ENCODE measurements at places on chromosomes 16 and 17. TPM values are rescaled to one million over a fixed set of nuclear protein-coding genes. Genes with fewer than 3 reads are reported as not detected.
A peak's percentile ranks its signal among the peaks of the same experiment; 100 is the strongest.

GRCh38 chr16:68778551-68779231 is 41.6 kb downstream of the CDH1 start:
- DNase-seq: no peak

GRCh38 chr17:27339836-27340550 is 46.1 kb downstream of the WSB1 start:
- no peak for DNase-seq

DNA sequence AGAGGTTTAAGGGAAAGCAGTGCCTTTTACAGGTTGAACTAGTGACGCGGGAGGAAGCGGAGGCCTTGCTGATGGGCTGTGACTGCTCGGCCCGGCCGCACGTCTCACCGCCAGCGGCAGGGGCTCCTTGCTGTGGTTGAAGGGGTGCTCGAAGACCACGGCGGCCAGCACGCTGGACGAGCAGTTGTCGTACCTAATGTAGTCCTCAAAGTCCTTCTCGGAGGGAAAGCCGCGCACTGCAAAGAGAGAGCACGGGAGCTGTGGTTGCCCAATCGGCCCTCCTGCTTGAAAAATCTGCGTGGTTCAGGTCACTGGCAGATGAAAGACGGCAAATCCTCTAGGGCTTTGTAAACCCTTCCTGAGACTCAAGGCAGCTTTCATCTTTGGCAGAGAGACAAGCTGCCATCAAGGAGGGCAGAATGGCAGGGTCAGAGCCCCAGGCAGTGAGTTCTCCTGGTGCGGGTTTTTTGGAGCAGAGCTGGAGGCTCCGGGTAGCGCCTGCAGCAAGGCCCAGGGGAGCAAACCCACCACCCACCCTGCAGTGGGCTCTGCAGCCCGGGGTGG is 16.1 kb downstream of the ABCA3 start:
- DNase-seq: no peak

- no peak for DNase-seq
These were observed 25.0 kb upstream of the ZNF750 start for GRCh38 chr17:82864713-82865248.

GRCh38 chr17:17139972-17140589 is 66.1 kb downstream of the PLD6 start:
- DNase-seq: no peak

DNA sequence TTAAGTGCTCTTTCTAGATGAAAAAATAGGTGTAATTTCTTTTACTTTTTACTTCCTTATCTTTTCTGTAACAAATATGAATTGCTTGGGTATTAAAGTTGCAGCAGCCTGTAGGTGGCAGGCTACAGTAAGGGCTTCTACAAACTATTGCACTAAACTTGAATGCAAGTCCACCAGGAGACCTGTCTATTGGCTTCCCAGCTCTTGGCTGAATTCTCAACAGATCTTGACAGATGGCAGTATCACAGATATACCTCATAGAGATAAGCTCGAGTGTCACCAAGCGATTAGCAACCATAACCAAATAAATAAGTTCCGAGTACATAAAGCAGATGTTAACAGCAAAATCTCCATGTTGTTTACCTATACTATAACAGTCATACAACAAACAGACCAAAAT is 5.9 kb downstream of the BBS2 start:
- peak; percentile 76 for DNase-seq

DNA sequence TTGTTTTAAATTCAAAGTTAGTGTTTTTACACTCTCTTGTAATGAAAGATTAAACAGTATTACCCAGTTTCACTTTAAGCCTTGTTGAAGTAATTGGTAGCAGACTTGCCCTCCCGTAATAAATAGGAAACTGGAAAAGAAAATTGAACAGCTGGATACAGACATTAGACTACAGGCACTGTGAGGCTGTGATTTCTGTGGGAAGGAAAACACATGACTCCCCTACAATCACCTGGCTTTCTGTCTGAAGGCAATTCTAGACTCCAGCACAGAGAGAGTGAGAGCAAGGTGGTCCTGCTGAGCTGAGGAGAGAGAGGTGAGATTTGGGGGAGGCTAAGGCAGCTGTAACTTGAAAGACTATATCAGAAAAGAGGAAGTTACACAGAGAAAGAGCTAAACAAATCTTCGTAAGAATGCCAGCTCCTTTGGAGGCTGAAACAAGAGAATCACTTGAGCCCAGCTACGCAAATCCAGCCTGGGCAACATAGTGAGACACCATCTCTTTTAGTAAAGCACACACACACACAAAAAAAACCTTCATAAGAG is 57.8 kb upstream of the CDYL2 start:
- DNase-seq: no peak

- no peak for DNase-seq
These were observed 25.3 kb downstream of the SLC47A1 start for GRCh38 chr17:19558946-19559345.

CCT6B gene
- total RNA-seq: 5.0 TPM

DNA sequence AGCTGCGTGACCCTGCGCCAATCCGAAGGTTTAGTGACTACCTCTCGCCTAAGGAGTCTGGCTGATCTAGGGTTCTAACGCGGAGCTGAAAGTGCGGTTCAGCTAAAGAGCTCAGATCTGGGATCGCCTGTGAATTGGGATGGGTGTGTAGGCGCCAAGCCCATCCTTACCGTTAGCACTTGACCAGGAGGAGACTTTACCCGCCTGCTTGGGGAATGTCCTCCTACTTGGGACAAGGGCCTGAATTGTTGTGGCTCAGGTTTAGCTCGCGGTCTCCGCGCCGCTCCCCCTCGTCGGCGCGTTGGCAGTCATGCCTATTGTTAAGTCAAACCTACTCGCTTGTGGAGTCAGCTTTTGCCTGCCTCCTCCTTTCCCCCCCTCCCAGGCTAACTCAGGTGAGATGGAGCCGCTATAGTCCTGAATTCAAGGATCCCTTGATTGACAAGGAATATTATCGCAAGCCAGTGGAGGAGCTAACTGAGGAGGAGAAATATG is 480 bp downstream of the MRPS7 start:
- DNase-seq: no peak

- DNase-seq: no peak
These were observed 53.7 kb downstream of the IL21R start for GRCh38 chr16:27455700-27456099.

RPGRIP1L gene
- total RNA-seq: 11.6 TPM

DNA sequence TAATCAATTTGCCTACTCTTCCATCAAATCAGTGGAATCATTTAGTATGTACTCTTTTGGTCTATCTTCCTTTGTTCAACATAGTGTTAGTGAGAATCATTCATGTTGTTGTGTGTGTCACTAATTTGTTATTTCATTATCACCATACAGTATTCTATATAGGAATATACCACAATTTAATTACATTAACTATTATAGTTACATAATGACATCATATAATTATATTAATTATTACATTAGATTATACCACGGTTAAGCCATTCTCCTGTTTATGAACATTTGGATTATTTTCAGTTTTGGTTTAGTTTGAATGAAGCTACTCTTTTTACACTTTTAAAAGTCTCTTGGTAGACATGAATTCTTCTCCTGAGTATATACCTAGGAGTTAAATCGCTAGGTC is 40.4 kb downstream of the MYO1D start:
- DNase-seq: no peak

PRSS27 gene
- total RNA-seq: 0.35 TPM

DNA sequence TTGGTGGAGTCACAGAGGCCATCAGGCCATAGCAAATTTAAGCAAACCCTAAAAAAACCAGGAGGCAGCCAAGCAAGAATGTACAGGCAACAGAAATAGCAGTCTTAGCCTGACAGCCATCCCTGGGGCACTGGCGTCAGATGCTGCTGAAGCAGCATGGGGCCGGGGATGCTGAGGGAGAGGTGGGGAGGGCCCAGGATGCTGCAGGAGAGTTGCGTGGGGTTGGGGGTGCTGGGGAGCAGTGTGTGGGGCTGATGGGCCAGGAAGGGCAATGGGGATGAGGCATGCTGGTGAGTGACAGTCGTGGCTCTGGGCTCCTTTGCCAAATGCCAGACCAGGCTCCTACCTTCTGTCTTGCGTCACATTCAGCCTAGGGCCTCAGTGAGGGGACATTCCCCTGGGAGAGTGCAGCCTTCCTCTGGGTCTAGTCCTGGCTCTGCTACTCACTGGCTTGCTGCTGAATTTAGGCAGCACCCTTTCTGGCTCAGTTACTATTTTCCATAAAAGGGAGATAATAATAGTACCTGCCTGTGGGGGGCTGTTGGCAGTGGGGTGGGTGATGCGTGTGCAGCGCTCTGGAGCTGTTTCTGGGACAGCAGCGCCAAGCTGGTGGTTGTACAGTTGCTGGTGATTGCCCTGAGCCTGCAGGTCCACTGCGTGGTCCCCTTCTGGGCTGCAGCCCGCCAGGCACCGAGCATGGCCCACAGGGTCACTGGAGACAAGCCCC is 88.1 kb downstream of the AMFR start:
- no peak for DNase-seq

ABCA3 gene
- total RNA-seq: 26.3 TPM

CBX2 gene
- 0.84 TPM for total RNA-seq

EIF5A gene
- 380 TPM for total RNA-seq

FUS gene
- 169 TPM for total RNA-seq

METTL23 gene
- 24.6 TPM for total RNA-seq

DNA sequence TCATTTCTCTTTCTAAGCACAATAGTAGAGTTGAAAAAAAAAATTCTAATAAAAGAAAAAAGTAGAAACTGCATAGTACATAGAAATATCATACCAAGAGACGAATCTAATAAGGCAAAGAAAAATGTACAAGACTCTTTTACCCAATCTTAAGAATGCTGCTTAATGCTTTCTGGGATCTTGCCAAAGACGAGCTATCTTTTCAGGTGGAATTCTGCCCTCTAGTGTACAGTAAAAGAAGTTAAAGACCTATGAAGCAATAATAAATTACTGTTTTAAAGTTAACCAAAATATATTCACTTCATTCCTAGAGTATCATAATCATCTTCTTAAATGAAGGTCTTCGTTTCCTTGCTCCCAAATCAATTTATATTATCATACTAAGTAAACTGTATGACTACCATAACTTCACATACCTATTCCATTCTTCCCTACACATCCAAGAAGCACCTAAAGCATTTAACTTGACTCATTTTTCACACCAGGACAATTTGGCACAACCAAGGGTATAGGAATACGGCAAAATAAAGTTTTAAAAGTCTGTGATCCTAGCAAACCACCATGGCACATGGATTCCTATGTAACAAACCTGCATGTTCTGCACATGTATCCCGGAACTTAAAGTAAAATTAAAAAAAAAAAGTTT is 47.7 kb downstream of the CFDP1 start:
- peak; percentile 27 for DNase-seq

- no peak for DNase-seq
These were observed 281.5 kb downstream of the SNX29 start for GRCh38 chr16:12257926-12258561.

- DNase-seq: no peak
These were observed 1.3 kb downstream of the MYL11 start for GRCh38 chr16:30375864-30376263.

GRCh38 chr17:49687878-49688491 is 10.1 kb upstream of the SPOP start:
- no peak for DNase-seq

DNA sequence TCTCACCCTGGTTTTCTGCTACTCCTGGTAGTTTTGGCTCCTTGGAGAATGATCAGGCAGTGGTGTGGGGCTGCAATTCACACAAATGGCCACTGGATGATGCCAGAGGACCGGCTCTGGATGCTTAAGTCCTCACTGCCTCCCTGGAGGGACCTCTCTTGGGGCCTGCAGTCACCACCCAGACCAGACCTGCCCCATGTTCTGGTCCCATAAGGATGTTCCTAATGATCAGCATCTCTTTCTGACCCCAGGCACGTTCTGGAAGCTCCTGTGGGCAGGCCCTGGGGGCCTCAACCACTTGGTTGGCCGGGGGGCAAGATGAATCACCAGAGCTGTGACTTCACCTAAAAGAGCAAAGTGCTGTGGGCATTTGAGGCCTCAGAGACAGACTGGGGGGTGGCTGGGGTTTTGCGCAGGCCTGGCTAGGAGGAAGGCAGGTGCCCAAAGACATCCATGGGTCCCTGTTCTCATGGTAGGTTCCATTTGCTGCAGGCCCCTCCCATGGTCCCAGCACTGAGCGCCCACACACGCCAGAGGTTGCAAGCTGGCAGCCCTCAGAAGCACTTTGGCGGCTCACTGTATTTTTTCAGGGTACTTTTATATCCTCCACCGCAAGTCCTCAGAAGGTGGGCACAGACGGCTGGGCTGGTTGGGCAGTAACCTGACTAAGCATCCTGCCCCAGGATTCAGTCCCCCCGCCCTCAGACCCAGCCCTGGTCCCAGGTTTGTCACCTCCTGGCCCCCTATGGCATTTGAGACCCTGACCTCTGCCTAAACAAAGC is 53.2 kb downstream of the NT5M start:
- peak; percentile 89 for DNase-seq

KRT39 gene
- not detected for total RNA-seq

ORAI3 gene
- 91.9 TPM for total RNA-seq

- DNase-seq: no peak
These were observed 20.2 kb downstream of the MBTPS1 start for GRCh38 chr16:84096447-84097005.

- DNase-seq: no peak
These were observed 116.1 kb upstream of the IRX6 start for GRCh38 chr16:55207693-55208428.

KAT8 gene
- 83.5 TPM for total RNA-seq

DNA sequence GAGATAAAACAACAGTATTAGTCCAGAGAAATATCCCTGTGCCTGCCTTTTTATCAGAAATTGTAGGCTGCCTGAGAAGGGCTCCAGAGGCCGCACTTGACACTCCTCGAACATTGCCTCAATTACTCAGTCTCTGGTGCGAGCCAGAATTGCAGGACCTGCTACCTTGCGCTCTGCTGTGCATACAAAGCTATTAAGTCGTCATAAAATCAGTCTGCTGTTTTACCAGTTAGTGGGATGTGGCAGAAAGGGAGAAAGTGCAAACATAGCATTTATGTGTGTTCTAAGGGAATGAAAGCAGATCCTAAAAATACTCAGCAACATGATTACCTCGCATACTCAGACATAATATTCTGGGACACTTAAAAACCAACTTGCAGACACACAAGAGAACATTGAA is 70.6 kb downstream of the TMC6 start:
- DNase-seq: no peak

CCL7 gene
- total RNA-seq: not detected

DNA sequence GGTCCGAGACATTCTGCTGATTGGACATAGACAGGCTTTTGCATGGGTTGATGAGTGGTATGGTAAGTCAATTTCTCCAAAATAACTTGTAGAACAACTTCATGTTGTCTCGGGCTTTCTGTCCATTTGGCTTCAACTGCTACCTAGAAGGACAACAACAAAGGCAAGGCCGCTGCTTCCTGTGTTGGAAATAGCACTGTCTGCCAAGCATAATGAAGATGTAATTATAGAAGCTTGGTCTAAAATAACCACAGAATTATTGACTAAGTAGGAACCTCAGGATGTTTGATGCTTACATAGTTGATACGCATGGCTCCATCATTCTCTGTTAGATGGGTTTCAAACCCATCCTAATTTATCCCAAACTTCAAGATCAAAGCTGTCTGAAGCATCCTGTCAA is 42.3 kb upstream of the NOL11 start:
- no peak for DNase-seq

RNF222 gene
- not detected for total RNA-seq

IRF8 gene
- total RNA-seq: 18.8 TPM

- no peak for DNase-seq
These were observed 372.7 kb downstream of the SLC39A11 start for GRCh38 chr17:72719578-72720493.

SOCS1 gene
- total RNA-seq: 4.2 TPM

GRIN2A gene
- not detected for total RNA-seq

GRCh38 chr17:68955181-68955841 is at the start of gene ABCA8:
TSS of gene ABCA8 (minus strand) at chr17:68955392. CDS start at chr17:68942034, 13,358 bp downstream.
- peak; percentile 53 for DNase-seq

CLEC18A gene
- total RNA-seq: 1.7 TPM

- DNase-seq: no peak
These were observed 15.7 kb downstream of the DNAI2 start for GRCh38 chr17:74289688-74290087.
